GM20000 (cell line): ENCODE measurements at places on chromosomes 2 and 18.

DNA sequence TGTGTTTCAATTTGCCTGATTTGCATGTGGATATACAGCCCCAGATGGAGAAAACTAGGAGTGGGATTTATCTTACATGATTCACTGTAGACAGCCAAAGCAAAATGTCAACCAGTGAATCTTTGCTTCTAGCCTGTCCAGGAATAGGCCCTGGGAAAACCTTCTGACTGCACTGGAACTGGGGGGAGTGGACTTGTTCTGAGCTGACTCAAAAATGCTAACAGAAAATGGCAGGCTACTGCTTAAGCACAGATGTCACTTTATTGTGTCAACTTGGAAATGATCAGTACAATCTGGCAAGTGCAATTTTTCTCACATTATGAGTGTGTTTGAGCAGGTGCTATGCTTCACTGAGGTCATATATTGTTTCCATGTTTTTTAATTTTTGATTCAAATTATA, 593.7 kb downstream of the NRXN1 start:
- DNase-seq: no peak

DNA sequence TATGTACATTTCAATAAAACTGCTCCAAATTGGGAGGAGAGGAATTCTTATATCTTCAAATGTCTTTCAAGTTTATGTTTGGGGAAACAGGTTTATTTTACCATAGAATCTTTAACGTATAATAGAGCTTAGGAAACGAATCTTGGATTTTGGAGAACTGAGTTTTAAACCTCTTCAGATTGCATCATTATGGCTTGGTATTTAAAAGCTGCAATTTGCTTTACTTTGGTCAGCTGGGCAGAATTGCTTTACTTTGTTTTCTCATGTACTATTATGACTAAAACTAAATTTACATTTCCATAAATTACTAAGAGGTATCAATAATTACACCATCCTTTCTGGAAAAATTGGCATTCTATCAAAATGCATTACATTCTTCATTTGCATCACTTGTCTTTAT, 54.6 kb downstream of the BAZ2B start:
- no peak for DNase-seq

DNA sequence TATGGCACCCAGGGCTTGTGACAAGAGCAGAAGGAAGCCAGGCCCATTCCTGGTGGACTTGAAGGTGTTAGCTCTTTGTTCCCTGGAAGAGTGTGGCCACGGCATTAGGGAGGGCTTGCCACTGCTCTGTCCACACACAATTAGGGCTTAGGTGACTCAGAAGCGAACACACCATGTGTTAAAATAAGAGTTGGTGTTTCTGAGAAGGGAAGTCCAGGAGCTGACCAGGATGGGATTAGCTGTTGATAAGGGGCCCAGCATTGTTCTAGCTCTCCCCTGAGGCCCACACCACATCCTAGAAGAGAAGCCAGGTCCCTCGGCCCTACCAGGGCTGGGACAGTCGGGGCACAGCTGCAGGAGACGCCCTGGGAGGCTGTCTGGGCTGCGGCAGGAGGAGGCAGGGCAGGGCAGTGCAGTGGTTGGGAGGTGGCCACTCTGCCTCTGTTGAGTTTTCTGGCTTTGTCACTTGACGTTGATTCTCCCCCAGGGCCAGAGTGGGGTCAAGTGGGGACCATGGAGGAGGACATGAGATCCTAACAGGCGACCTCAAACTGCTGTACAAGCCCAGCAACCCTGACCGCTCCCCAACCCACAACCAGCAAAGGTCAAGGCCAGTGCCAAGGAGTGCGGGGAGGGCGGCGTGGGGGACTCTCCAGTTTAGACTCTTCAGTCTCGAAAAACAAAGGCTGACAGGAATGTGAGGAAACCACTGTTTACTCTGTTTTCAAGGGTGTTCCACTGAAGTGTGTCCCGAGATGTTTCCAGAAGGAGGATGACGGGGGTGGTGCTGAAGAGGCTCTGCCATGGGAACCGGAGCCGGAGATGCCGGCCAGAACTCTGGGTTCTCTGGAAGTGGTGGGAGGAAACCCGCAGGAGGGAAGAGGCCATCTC, 16.8 kb downstream of the GNLY start:
- DNase-seq: no peak

DNA sequence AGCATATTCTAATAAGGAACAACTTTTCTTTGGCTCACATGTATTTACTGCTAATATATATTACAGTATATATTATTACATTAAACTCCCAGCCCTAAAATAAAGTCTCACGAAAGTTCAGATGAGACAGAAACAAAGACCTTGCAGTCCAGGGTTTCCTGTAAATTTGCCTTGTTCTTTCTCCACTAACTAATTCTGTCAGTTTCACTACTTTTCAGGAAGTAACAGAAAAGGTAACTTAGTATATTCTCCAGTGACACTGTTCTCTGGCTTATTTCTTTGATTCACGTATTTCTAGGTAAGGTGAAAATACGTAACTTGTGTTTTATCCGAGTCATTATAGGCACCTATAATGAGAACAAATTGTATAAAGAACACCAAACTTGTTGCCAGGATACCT, 35.2 kb downstream of the HDLBP start:
- no peak for DNase-seq

DNA sequence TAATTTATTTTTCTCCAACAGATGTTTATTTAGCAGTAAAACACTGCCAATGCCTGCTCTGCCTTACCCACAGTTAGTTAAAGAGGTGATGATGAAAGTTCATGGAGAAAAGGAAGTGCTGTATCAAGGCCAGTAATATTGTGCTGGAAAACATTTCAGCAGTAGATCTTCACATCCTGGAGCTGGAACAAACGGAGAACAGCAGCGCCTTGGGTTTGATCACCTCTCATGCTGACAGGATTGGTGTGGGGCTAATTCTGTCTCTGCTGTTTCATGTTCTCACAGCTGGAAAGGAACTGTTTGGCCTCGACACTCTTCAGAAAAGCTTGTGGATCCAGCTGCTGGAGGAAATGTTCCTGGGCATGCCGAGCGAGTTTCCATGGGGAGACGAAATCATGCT, 61.5 kb upstream of the RPE start:
- no peak for DNase-seq

DNA sequence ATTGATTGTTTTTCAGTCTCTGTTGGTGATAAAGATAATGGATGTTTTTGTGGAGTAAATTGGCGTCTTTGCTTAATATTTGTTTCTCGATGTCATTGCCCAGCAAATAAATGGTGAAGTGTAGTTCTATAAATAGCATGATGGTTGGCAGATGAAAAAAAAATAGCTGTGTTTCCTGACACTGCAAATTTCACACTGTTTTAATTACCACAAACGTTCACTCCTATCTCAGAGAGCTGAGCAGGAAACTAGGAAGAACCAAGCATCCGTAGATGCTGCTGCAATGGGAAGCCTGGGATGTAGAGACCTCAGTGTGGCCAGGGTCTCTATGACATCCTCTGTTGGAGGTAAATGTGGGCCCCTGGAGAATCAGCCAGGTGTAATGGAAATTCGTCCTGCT, 183.2 kb downstream of the CYRIA start:
- no peak for DNase-seq

DNA sequence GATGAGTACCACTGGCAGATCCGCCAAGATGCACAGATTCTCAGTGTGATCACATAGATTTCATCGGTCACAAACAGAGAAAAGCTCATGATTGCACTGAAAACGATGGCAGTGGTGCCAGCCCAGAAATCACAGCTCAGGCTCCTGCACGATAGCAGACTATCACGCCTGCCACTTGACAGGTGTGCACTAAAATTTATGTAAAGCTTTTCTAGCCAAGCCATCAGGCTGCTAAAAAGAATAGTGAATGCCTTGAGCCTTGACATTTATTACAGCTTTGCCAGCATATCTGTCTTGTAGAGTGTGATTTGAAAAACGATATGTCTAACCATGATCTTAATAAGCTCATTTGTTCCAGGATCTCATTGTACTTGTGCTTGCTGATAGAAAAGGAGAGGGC, 409.5 kb upstream of the CWC22 start:
- DNase-seq: no peak

DNA sequence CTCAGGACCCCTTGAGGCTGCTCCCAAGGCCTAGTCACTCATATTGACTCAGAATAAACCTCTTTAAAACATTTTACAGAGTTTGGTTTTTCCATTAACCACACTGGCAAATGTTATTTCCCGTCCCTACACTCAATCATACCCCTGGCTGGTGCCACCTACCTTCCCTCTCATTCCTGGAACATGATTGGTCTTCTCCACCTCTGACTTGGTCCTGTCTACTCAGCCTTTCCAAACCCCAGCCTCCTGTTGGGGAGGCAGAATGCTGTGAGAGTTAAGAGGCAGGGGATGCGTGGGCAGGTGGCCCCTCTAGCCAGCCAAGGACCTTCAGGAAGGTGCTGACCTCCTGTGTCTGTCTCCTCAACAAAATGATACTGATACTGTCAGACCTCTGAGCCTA, 149.3 kb downstream of the CABLES1 start:
- DNase-seq: no peak

- no peak for DNase-seq
Observed at GRCh38 chr2:70258532-70258875, 567 bp downstream of the PCYOX1 start.

DNA sequence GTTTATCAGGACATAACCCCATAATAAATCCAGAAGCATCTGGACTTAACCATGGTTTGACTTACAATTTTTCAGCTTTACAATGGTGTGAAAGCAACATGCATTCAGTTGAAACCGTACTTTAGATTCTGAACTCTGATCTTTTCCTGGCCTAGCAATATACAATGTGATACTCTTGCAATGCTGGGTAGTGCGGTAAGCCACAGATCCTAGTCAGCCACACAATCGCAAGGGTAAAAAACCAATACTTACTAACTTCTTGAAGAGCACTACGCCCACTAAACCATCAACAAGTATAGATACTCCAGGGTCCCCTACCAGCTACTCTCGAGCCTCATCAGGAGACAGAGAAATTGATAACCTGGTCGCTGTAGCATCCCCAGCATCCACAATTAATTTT, 71.0 kb upstream of the CCDC150 start:
- DNase-seq: no peak
